T-helper 17 cell (primary cell): ENCODE measurements at places on chromosomes 2 and 18.

- no peak for DNase-seq
These were observed at the start of gene GALNT5 for GRCh38 chr2:157257312-157258252. Gene GALNT5 (plus strand): TSS chr2:157257705. CDS start chr2:157258083, 378 bp downstream.

DNA sequence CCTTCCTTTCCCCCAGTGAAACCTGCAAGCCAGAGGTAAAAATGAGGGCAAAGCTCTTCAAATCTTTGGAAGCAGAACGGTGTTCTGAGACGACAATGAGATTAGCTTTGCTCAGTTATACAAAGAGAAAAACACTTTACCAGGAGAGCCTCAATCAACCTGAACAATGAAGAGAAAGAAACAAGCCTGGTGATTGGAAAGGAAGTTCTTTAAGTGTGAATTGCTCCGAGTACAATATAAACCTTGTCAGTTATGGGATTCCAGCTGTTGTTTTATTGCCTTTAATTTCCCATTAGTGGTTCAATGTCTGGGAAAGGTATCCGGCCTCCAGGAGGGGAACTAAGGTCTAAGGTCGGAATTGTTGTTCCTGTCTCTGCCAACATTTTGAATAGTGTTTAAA, 901.6 kb downstream of the EPHA4 start:
- no peak for DNase-seq

DNA sequence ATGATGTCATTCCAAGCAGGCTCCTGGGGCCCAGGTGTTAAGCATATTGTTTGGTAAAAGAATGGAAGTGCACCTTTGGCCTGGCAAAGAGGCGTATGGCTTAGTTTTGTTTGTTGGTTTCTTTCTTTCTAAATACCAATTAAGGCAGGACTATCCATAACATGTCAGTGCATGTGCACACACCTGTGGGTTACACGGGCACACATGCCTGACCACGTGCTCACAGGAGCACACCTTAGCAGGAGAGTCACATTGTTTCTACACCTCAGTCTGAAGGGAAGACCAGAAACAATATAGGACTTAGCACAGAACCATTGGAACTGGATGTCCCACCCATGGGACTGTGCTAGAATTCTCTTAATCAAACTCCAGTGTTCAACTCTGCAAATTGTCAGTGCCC, 127.8 kb downstream of the FBXO15 start:
- no peak for DNase-seq

GRCh38 chr18:3871687-3872086, 421.7 kb downstream of the TGIF1 start:
- DNase-seq = no peak

- no peak for DNase-seq
These were observed 42.8 kb upstream of the GALR1 start for GRCh38 chr18:77206676-77207374.

GRCh38 chr2:133717497-133717896, 149.2 kb upstream of the NCKAP5 start:
- no peak for DNase-seq

GRCh38 chr18:54835944-54836343, 7.7 kb downstream of the RAB27B start:
- no peak for DNase-seq

DNA sequence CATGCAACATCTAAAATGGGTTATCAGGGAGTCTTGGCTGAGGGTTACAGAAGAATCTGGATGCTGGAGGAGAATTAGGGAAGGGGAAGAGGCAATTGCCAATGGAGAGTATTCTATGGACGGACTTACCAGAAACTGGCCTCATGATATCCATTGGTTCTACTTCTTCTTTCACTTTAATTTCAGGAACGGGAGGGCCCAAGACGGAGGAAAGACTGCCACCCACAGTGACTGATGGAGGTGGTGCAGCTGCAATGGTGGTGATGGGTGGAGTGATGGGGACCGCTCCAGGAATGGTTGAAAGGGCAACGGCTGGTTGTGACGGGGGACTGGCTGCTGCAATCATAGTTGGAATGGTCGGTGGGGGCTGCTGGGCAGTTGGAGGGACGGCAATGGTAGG, 69.1 kb upstream of the AMMECR1L start:
- DNase-seq = no peak

DNA sequence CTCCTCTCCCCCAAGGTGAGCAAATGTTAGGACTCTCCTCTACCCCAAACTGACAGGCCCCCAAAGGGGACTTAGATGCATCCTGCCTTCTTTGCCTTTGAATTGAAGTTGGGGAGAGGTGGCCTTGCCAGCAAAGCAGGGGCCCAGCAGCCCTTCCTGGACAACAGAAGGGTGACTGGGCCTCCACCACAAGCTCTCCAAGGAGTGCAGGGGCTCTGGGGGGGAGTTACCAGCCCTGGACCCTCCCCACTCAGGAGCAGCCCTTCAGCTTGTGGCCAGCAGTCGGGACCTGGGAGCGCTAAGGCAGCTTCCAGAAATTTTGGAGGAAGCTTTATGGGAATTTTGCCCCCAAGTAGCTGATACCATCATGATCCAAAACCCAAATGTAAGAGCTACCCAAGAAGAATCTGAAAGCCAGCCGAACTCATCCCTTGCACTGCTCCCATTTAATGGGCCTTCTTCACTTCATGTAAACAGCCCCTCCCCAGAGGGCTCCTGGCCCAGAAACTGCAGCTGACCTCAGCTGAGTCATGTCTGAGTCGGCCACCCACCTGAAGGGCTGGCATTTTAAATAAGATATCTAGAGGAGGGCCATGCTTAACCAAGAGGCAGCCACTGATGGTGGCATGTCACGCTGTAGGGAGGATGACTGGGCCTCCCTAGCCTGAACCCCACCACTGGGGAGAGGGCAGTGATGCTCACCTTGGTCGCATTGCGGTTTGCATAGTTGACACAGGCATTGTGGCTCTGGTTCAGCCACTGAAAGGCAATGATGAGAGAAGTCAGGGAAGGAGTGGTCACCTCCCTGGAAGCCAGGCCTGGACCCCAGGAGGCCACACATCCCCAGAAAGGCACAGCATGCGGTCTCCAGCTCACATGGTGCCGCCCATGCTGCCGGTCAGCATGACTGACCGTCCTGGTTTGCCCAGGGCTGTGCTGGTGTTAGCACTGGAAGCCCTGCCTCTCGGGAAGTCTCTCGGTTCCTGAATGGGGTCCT, 71.5 kb downstream of the SFXN5 start:
- no peak for DNase-seq

DNA sequence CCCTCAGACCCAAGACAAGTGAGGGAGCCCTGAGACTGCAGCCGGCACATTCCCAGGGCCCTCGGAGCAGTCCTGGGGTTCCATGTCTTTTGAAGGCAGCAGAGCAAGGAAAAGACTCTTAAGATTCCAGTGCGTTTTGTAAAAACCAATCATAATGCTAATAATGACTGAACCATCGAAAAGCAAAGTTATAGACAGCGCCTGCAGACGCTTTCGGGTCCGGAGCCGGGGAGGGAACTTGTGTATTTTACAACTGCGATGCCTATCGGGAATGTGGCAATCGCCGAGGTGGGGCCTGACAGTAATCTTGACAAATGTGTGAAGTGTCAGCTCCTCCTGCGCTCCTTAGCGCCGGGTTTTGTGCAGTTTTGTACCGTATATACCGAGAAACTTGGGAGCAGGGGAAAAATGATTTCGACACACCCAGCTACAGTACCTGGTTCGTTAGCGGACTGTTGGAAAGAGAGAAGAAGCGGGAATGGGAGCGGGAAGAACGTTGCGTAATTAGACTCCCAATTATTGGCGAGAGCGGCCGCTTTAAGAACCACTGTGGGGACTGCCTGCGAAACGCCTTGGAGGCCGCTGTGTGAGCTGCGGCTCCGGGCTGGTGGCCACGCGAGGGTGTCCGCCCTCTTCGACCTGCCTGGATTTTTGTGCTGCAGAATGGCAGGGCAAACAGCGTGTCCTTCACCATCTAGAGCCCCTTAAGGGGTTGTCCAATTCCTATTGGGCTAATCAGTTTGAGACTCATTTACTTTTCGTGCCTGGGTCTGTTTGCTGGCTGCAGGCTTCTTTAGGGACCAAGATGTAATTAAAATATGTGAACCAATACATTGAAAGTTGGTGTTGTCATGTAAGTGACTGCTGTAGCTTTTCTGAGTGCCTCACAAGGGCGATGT, 2.4 kb downstream of the EPAS1 start:
- DNase-seq = no peak

- DNase-seq = no peak
These were observed 69.6 kb downstream of the EML4 start for GRCh38 chr2:42238644-42239288.

DNA sequence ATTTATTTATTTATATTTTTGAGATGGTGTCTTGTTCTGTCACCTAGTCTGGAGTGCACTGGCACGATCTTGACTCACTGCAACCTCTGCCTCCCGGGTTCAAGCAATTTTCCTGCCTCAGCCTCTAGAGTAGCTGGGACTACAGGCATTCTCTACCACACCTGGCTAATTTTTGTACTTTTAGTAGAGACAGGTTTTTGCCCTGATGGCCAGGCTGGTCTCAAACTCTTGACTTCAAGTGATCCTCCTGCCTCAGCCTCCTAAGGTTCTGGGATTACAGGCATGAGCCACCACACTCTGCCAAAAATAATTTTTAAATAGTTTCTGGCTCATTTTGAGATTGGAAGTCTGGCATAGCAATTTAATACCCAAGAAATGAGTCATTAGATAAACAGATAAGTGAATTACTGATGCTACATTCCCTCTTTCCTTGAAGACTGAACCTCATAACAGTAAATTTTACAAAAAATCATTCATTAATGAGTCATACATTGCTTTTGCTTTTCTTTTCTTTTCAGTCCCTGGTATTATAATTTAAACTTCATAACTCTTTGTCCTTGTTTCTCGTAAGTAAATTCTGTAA, 881.6 kb upstream of the PIK3C3 start:
- no peak for DNase-seq

DNA sequence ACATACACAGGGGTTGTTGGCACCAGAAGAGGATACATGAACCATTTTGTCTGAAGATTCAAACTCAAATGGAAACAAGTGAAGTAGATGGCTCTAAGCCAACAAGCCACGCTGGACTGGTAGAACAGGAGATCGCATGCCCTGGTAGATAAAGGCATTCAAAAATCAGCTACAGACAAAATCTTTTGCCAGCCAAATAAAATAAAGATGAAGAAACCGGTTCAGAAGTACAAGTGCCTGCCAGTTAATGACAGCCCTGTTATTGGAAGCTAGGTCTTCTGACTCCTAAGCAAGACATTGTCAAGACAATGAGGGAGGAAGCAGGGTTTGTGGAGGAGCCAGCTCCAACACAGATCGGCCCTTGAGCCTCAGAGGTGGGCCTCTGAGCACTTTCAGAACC, 52.3 kb downstream of the EHD3 start:
- no peak for DNase-seq

- no peak for DNase-seq
These were observed 1434.4 kb downstream of the LRP1B start for GRCh38 chr2:140696449-140696848.

DNA sequence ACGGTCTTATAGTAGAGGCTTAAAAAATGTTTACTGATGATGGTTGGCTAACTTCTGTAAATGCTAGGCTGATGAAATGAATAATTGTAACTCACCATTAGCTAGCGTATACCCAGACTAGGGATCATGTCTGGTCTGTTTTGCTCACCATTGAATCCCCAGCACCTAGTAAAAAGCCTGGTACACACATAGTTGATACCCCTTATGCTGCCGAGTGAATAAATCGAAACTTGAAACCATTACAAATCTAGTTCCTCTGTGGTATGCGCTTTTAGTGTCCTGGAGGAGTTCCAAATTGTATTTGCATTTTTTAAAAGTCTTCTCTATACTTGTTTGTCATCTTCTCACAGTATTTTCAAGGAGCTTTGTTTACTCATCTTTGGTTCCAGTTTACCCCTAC, 1.3 kb downstream of the TAF1B start:
- DNase-seq = no peak

DNA sequence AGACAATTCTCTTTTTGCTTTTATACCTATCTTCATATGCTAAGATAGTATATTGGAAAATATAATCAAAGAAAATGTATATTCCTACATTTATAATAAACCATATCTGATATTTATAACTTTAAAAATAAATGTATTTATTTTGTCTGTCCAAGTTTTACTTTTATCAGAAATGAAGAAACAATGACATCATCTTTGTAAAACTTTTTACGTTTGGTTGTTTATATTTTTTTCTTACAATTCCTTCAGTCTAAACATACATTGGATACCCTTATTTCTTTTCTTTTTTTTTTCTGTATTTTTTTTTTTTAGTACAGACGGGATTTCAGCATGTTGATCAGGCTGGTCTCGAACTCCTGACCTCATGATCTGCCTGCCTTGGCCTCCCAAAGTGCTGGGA, 1577.0 kb upstream of the SLC39A10 start:
- no peak for DNase-seq

DNA sequence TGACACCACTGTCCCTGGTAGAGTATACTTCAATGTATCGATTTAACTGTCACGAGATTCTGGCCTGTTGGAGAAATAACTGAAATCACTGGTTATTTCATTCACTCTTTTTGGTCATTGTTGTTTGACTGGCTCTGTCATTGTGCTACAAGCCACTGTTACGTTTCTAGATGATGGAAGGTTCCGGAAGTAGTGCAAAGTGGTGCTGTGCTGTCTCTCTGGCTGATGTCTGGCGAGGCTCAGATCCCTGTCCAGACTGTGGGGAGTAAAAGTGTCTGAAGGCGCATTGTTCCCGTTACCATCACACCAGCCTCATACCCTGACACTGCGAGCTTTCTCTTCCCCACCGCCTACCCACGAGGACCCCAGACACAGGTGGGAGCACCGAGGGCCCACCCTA, 11.7 kb downstream of the CNDP1 start:
- DNase-seq = no peak

DNA sequence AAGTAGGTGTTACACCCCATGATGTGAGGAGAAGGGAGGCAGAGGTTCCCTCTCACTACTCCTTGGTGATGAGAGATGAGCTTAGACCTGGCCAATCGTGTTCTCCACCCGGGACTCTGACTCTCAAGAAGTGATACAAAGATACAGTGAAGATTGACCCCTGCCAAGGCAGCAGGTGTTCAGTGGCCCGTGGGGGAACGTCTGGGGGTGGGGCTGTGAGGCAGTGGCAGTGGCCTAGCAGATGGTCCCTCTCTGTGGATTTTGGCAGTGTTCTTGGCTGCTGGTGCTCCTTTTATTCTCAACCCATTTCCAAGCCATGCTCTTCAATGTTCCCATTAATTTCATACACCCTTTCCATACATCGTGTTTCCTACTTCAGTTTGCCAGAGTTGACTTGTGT, 120.4 kb upstream of the NEDD4L start:
- DNase-seq = no peak

DNA sequence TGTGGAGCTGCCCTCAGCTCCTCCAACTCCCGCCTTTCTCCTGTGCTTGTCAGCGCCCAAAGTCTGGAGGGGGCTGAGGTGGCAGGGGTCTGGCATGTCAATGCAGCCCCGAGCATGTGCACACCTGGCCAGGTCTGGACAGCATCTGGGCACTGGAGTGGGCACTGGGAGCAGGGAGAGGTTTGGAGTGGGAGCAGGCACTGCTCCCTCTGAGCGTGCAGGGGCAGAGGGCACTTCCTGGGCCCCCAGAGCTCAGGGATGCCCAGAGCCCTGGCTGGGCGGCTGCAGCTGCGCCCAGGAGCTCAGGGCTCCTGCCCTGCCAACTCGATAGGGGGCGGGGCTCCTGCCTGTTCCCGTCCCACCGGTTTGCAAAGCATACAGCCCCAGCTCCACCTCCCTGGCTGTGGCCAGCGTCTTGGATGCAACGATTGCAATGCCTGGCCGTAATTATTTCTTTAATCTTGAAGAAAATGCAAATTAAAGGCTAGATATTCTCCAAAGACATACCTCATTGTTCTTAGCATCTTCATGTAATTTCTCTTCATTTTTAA, 57.4 kb upstream of the LDAH start:
- no peak for DNase-seq

GRCh38 chr2:43196768-43197587, 29.4 kb downstream of the ZFP36L2 start:
- no peak for DNase-seq

GRCh38 chr2:239381709-239382134, 19.1 kb downstream of the HDAC4 start:
- no peak for DNase-seq
